Hippocampal formation (tissue), 2 donors: ENCODE measurements at places on chromosomes 2 and 18.

GRCh38 chr2:162688403-162688802 is 150.2 kb downstream of the KCNH7 start:
- no peak for DNase-seq

GRCh38 chr2:54382601-54383000 is 73.5 kb upstream of the SPTBN1 start:
- no peak for DNase-seq

DNA sequence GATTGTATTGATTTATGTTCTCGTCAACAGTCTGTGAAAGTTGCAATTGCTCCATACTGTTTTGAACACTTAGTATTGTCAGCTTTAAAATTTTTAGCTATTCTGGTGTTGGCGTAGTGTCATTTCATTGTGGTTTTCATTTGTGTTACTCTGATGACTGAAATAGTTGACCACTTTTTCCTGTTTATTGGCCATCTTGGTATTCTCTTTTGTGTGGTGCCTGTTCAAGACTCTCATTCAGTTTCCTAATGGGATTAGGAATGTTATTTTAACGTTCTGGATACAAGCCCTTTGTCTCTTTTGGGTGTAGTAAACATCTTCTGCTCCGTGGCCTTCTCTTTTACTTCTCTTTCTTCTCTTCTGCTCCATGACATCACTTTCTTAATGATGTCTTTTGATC is 82.7 kb upstream of the SMAD2 start:
- no peak for DNase-seq

- DNase-seq: no peak
Measured at GRCh38 chr2:178295115-178295514, 100.8 kb downstream of the OSBPL6 start.

GRCh38 chr2:162011706-162012564 is 62.1 kb downstream of the DPP4 start:
- DNase-seq: no peak

DNA sequence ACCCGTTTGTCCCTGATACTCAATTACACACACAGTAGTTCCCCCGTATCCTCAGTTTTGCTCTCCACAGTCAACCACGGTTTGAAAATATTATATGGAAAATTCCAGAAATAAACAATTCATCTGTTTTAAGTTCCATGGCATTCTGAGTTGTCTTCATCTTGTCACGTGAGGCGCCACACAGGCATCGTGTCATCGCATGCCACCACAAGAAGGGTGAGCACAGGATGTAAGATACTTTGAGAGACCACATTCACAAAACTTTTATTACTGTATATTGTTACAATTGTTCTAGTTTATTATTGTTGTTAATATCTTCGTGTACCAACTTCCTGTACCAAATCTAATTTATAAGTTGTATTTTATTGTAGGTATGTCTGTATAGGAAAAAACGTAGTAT is 17.7 kb downstream of the ADNP2 start:
- no peak for DNase-seq

GRCh38 chr2:28475088-28475595 is 20.7 kb upstream of the PLB1 start:
- DNase-seq: no peak

GRCh38 chr18:48852292-48852691 is 98.5 kb downstream of the SMAD7 start:
- DNase-seq: no peak

DNA sequence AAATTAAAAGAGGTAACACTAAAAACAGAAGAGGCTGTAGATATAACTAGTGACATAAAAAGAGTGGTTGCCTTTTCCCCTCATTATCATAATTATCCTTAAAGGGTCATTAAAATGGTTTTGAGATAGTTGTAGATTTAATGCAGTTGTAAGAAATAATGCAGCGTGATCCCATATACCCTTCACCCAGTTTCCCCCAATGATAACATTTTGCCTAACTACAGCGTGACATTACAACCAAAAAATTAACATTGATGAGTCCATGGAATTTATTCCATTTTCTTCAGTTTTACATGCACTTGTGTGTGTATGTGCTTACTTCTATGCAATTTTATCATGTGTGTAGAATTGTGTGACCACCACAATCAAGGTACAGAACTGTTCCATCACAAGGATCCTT is 13.2 kb upstream of the RMND5A start:
- DNase-seq: no peak

DNA sequence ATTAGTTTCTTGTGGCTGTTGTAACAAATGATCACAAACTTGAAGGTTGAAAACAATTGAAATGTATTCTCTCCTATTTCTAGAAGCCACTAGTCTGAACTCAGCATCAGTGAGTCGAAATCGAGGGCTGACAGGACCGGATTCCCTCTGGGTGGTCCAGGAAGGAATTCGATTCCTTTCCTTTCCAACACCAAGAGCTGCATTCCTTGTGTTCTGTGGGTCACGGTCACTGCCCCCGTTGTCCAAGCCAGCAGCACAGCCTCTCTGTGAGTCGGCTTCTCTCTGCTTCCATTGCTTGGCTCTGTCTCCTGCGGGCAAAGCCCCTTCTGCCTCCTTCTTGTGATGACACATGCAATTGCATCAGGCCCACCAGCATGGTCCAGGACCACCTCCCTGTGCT is 67.3 kb downstream of the SMIM21 start:
- DNase-seq: no peak

- no peak for DNase-seq
Measured at GRCh38 chr2:40240070-40240469, 211.8 kb downstream of the SLC8A1 start.

- DNase-seq: no peak
Measured at GRCh38 chr18:13141209-13141608, 77.4 kb upstream of the LDLRAD4 start.

- no peak for DNase-seq
Measured at GRCh38 chr2:113776949-113777348, 20.5 kb upstream of the SLC35F5 start.

DNA sequence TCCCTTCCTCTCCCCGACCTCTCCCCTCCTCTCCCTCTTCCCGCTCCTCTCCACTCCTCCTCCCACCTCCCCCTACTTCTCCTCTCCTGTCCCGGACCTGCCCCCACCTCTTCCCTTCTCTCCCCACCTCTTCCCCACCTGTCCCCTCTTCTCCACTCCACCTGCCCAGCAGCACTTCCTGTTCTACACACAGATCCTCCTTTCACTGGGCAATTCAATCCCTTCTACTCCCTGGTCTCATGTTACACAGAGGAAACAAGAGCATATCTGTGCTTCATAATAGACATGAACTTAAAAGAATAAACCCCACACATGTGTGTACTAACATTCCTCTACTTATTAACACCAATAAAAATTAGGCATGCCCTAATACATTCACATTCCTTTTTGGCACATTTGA is 34.8 kb downstream of the TIMM21 start:
- no peak for DNase-seq

DNA sequence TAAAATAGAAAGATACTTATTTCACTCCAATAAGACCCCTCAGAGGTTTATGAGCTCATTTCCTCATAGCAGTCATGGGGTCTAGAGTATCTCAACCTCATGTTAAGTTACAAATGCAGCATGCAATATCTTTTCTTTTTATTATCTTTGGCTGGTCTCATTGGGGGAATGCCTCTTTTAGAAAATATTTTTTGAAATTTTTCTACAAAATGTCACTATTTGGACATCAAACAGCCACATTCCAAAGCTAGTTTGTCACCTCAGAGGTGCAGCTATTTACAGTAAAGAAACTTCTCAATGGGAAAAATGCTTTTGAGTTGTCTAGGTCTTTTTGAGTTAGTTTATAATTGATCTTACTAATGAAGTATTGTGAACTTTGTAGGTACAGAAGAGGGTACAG is 370.7 kb upstream of the LRATD1 start:
- no peak for DNase-seq

DNA sequence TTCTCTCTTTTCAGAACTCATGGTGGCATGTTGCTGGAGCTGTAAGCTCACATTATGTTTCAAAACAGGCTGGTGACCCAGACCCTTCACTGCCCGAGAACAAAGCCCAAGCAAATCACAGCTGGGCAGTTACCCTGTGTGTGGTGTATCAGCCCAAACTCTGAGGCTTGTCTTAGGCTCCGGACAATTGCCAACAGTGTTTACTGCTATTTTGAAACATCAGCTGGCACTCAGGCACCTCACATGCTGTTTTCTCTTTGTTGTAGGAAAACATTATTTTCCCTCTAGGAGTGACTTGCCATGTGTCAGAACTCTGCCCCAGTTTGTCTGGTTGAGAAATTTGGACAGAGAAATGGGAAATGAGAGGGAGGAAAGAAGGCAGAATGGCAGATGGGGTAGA is 237.6 kb upstream of the APCDD1 start:
- no peak for DNase-seq

- no peak for DNase-seq
Measured at GRCh38 chr2:55439101-55439397, 19.4 kb upstream of the CCDC88A start.

GRCh38 chr2:9249020-9249800 is 42.6 kb downstream of the ASAP2 start:
- no peak for DNase-seq

GRCh38 chr2:172447811-172448493 is 20.6 kb downstream of the ITGA6 start:
- DNase-seq: no peak

GRCh38 chr18:61360404-61361383 is 27.5 kb downstream of the CDH20 start:
- DNase-seq: no peak

- DNase-seq: peak; percentile 1
Measured at GRCh38 chr18:27213123-27213717, 28.1 kb upstream of the CHST9 start.

DNA sequence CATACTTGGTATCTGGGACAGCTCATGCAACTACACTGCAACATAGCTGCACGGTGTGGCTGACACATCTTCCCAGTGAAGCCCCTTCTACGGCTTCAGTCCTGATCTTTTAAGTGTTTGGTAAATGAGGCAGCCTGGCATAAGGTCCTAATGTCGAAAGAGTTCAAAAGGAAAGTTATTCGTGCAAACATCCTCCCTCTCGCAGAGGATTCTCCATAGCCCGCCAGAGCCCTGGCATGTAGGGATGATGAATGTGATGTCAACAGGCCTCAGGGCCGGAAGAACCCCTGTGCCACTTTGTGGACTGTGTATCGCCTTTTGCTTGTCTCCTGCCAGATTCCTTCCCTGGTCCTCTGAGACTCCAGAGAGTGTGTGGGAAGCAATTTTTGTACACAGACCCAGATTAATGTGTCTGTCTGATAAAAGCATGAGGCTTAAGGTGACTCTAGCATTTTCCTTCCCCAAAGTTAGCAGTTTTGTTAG is 88.5 kb downstream of the SOCS6 start:
- DNase-seq: no peak

GRCh38 chr2:166485558-166486178 is 8.4 kb downstream of the SCN7A start:
- no peak for DNase-seq

DNA sequence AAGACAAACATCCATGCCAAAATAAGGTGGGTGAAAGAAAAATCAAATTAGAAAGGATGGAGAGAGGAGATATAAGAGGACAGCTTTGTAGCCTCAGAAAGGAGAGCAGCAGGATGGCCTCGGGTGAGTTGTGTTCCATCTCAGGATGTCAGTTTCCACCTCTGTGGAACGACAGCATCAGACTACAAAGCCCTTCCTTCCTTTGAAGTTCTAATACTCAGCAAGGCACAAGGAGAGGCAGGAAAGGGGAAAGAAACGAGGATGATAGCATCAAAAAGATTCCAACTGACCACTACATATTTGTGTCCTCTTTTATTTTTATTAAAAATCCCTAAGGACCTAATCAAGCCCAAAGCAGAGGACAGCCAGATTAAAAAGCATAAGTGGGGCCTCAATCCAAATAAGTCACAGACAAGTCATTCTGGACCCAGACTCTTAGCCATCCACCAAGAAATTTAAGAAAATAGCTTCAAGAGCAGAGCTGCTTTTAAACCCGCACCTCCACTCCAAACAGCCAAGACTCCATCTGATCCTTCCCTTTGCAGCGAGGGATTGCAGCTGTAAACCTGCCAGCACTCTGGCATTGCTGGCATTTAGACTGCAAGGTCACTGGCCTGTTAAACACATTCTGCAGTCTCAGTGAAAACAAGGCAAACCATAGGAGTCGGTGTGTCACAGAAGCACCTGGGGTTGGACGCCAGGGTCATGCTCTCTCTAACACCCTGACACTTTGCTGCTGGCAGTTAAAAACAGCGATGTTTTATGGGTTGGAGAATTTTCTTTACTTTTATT is 314.5 kb upstream of the CHAC2 start:
- DNase-seq: no peak

- no peak for DNase-seq
Measured at GRCh38 chr18:63368611-63369010, 1.6 kb upstream of the KDSR start.

- DNase-seq: no peak
Measured at GRCh38 chr18:32966141-32966540, 193.3 kb upstream of the KLHL14 start.
